D721Med (cell line): ENCODE measurements at places on chromosomes 12 and 14.

- DNase-seq = no peak
These were observed 307.3 kb upstream of the DIO3 start for GRCh38 chr14:101253948-101254347.

DNA sequence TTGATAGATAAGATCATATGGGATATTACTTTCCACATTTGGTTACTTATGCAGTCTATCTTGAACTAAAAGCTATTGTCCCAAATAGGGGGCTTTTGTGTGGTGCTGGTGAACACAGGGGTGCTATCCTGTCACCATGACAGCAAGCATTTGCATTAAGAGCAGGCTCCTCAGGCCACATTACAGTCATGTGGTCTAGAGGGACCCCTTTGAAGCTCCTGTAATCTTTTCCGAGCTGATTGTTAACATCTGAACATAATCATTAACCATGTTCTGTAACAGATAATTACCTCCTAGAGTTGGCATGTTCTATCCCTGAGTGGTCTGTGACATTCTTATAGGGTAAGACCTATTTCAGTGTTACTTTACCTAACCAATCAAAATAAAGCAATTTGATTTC lies 178.8 kb downstream of the KTN1 start:
- DNase-seq = no peak

- DNase-seq = no peak
These were observed 133.6 kb upstream of the NCOR2 start for GRCh38 chr12:124700810-124701592.

- DNase-seq = no peak
These were observed 47.9 kb downstream of the NUAK1 start for GRCh38 chr12:106090591-106091445.

- DNase-seq = no peak
These were observed 1.8 kb upstream of the EVL start for GRCh38 chr14:100063314-100063941.

DNA sequence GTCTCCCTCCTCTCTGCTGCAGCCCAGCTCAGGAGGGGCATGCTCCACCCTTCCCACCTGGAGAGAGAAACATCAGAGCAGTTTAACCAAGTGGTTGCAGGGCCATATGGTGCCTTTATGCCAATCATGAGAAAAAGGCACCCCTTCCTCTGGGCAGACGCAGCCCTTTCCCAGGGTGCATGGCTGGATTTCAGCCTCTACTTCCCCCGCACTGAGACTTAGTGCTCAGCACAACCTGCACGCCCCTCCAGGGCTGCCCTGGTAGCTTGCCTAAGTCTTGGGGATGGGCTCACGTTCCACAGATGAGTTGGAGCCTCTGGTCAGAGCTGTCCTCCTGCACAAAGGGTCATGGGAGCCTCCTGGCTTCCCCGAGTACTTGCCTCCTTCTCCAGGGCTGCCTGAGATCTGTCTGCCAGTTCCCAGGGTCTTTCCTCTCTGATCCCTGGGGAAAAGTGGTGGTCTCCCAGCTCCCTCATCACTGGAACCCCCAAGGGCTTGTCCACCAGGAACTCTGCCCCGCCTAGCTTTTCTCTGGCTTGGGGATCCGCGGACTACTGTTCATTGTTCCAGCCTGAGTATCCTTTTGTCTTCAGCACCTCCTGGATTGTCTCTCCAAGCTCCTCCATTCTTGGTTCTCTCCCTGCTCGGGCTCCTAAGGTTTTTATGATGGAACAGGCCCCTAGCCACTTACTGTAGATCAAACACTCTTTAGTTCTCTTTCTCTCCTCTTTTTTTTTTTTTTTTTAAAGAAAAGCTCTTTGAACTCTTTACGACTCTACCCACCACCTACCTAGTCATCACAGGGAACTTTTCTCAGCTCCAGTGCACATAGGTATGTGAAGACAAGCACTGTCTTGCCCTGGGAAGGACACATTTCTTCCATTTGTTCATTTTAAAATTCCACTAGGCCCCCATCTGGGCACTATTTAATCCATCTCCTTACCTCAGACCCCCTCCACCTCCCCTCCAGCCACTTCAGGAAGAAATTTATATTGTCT lies 6.1 kb upstream of the KRT74 start:
- no peak for DNase-seq

DNA sequence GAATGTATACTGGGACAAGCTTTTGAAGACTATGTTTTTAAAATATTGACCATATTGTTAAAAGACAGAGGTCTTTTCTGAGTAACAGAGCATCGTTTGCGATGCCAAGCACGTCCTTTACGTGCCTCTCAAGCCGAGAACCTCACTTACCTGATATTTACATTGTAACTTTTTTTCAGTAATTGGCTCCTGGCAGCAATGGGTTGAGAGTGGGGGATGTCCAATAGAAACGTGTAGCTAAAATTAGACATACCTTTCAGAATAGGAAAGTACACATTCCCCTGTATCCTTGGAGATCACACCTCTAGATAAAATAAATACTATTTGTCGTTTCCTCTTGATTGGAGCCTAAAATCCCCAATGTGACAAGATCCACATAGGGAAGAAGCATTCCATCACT lies 222.2 kb upstream of the RGS6 start:
- DNase-seq = no peak

GRCh38 chr14:101351769-101352168 lies 209.5 kb upstream of the DIO3 start:
- DNase-seq = no peak

DNA sequence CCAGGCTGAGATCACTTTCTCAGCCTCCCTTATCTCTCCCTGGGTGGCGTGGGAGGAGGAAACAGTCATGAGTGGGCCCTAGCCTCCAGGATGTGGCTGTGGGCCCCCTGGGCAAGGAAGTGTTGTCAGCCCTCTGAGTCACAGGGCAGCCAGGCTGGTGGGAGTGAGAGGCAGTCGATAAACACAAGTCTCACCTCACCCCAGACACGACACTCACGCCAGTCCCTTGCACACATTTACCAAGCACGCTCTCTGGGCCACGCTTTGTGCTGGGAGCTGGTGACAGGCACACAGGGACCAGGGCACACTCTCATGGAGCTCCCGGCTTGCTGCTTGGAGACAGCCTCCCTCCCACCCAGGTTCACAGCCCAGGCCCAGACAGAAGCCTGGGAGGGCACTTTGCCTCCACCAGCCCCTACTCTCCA lies 1.9 kb upstream of the KRT79 start:
- no peak for DNase-seq

DNA sequence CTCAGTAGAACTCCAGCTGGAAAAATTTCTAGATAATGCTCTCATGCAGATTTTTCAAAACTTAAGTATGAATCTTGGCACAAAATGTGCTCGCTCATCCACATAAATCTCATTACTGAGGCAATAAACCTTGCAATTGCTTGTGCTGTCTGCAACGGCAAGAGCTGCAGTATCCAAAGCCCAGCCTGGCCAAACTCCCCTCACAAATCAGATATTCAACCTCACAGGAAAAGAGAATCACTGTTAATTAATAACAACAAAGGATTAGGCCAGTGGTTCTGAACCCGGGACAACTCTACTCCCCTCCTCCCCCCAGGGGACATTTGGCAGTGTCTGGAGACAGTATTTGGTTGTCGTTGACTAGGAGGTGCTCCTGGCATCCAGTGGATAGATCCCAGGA lies 19.2 kb upstream of the CORO1C start:
- no peak for DNase-seq

DNA sequence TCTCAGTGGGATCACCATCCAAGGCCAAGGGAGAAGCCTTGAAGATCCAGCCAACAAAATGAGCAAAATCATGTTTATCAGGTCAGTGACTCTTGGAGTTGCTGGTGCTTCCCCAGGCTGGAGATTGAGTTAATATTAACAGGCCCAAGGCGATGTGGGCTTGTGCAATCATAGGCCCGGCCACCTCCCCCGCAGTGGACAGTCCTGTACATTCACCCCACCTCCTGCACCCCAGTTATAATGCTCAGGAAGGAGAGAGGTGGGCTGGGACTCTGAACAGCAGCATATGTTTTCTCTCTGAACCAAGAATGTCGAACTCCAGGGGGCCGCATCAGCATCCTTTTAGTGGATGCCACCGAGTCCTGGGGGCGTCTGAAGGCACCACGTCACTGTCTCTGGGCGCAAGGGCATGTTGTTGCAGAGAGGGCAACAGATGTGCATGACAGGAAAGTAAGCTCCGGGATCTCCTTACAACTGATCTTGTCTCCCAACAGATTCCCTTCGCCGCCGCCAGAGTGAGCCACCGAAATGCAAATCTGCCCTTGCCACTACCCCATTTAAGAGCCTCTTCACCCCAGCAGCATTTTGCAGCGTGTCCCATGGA lies 32.2 kb upstream of the SERPINA6 start:
- no peak for DNase-seq

DNA sequence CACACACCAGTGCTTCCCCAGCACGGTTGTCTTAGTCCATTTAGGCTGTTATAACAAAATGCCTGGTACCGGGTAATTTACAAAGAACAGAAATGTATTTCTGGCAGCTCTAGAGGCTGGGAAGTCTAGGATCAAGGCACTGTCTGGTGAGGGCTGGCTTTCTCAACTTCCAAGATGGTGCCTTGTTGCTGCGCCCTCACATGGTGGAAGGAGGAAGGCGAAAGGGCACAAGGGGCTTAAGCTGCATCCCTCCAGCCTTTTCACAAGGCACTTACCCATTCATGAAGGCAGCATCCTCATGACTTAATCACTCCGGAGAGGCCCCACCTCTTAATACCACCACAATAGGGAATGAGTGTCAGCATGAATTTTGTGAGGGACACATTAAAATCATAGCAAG lies 155.5 kb downstream of the SLC15A5 start:
- no peak for DNase-seq

DNA sequence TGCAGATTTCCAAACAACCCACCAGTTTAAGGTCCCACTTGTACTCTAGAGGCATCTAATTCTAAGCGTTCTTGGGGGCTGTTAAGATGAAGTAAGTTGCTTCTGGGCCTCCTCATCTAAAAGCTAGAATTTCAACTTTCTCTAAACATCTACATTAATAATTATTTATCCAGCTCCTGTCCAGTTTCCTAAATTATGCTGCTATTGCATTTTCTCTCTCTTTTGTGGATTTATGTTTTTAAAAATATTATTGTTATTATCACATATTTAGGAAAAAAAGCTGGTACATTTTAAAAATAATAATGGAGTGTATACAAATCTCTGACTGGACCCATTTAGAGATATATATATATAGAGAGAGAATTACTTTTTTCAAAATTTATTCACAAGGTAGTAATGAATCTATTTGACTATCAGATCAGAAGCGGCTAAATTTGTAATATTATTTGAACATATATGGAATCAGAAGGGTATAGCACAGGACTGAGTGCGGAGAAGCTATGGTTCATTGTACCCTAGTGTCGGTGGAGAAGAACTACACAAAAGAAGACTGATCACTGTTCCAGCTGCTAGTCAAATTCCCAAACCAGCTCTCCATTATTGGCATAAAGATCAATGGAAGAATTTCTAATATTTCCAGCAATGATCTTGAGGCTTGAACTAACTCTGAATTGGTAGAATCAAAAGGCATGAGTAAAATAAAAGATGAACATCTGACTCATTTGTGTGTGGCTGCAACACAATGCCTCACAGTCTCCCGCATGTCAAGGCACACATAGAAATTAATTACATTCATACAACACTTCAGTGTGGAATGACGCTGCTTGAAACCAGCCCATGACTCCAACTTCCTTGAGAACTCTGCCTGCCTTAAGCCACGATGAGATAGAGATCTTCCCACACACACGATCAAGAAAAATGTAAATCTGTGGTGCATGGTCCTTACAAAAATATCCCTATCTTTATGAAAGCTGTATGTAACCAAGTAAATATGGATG lies 433.4 kb upstream of the OR4E1 start:
- no peak for DNase-seq

- no peak for DNase-seq
These were observed 3.3 kb upstream of the KRT75 start for GRCh38 chr12:52437508-52437907.

DNA sequence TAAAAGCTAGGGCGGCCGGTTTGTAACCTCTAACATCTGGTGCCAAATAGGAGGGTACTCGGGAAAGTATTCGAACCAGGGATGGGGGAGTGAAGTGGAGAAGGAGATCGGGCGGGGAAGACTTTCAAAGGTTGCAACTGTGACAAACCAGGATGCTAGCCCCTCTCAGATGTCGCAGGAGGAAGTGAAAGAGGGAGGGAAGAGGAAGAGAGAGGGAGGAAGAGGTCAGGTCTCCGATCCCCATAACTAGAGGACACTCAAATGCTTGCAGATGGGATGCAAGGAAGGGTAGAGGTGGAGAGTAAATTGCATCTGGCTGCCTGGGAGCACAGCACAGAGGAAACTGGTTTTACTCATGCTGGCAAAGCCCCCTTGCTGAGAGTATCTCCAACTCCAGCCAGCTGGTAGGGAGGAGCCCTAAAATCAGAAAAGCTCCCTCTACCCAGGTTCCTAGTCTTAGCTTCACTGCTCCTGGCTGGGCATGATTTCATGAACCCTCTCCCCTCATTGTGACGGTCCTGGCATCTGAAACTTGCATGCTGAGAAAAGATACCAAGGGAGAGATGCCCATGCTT lies 696.7 kb upstream of the TBX3 start:
- no peak for DNase-seq

DNA sequence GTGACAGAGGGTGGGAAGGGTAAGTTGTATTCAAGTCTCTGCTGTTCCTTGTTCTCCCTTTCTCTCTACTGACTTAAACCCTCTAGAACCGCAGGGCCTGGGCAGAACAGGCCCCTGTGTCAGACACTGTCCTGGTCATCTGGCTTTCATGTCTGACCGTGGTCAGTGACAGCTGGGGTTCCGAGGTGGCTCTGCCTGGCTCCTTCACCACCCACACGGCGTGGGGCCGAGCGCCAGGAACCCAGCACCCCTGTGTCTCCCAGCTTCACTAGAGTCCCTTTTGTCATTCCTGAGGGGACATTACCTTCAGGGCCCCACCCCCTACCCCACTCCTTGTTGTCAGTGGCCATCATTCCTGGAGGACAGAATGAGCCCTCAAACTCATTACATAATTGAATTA lies 168.9 kb downstream of the ADGRD1 start:
- no peak for DNase-seq

DNA sequence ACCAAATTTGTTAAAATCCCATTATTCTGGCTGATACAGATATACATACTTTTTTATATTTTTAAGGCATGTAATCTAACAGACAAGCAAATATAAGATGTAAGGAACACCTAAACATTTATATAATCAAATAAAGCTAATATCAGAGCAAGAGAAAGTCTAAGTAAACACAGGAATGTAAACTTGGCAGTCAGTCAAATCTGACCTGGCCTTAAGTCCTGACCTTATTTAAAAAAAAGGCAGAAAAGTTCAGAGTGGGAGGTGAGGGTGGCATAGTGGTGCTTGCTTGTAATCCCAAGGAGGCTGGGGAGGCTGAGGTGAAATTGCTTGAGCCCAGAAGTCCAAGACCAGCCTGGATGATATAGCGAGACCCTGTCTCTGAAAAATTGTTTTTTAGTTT lies 152.6 kb downstream of the DERA start:
- DNase-seq = no peak

GRCh38 chr14:96509457-96510090 lies 7.4 kb downstream of the PAPOLA start:
- no peak for DNase-seq
